ENCODE measurements at places on chromosomes 4 and X.

DNA sequence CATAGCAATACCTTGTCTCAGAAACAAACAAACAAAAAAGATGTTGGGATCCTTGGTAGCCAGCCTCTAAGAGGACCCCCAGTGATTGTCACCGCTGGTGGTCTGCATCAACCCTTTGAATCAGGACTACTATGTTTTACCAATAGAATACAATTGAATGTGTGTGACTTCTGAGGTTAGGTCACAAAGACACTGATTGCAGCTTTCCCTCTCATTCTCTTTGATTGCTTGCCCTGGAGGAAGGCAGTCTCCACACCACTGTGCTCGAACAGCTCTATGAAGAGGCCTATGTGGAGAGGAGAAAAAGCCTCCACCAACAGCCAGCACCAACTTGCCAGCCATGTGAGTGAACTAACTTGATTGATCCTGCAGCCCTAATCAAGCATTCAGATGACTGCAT is 2.8 kb upstream of the SMIM14 start:
- DNase-seq: no peak

DNA sequence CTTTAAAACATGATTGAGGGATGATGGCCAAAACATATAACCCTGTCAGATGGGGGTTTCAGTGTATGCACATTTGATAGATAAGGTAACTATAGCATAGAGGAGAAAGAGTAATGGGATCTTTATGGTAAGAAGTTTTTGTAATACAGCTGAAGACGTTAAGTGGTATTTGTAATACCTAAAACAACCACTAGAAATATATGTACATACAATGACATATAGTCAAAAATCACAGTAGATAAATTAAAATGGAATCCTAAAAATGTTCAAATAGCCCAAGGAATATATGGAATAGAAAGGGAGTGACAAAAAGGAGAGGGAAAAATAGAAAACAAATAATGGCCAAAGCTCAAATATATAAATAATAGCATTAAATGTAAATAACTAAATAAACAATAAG is 371.3 kb upstream of the FSTL5 start:
- no peak for DNase-seq

DNA sequence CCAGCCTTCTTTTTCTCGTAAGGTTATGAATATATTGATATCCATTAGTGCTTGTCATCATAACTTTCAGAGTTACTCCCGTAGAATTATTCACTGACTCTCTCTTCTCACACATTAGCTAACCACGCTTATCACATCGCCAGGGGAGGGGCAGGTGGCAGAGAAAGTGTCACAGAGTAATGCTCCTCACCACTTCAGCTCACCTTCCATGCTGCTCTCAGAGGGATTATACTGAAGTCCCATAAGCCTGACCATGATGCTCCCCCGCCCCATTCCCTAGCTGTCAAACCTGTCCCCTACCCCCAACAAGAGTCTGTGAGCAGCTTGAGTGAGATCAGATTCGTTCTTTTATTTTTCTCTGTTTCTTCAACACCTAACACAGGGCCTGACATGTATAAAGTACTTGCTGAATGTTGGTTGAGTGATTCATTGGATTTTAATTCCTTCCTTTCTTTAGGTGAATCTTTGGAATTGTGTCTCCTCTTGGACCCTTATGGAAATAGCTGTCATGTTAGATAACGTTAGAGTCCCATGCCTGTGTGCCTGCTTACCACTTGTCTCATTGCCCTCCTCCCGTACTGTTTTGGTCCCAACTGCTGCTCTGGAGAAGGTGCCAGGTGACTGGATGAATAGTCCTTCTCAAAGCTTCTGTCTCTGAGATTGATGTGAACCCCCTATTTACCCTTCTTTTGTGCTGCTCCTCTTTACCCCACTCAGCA is 55.1 kb downstream of the RS1 start:
- DNase-seq: no peak

DNA sequence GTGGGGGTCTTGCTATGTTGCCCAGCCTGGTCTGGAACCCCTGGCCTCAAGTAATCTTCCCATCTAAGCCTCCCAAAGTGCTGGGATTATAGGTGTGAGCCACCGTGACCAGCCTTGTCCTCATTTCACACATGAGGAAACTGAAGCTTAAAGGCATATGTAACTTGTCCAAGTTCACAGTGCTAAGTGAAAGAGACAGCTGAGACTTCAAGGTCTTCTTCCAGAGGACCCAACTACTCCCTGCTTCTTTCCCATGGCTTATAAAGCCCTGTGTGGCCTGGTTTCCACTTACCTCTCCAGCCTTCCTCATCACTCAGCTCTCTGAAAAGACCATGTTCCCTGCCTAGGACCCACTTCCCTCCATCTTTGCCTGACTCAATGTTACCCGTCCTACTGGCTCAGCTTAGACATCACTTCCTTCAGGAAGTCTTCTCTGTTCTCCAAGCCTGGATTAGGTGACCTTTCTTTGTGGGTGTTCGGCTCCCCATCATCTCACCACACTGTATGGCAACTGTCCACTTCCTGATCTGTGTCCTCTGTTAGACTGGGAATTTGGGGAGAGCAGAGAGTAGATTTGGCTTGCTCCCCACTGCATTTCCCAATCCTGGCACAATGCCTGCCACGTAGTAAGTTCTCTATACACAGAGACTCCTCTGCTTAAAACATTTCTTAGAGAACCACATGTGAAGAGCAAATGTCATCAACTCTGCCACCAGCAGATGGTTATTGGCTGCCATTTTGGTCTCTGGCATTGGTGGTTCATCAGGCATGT is 30.4 kb upstream of the LAMP2 start:
- no peak for DNase-seq

DNA sequence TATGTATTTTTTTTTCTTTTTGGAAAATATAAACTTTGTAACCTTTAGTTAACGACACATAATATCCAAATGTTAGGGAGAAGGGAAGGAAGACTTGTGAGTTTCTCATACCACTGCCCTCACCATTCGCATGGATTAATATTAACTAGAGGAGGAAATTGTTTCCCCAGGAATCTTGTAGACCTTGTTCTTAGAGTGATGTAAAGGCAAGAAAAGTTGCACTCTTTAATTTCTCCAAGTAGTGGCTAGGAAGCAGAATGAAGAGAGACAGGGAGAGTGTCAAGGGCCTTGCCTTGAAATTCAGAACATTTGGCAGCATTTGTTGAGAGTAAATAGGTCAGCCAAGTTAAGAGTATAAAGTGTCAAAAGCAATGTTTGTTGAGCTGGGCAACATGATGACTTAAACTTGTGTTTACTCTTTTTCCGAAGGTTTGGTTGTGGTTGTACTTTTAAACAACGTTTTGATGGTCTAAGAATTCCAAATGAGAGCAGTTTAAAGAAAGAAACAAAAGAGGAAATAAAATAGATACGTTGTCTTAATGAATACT is 105.7 kb downstream of the TENM3 start:
- DNase-seq: no peak

GRCh38 chr4:152028131-152028530 is 267.3 kb upstream of the GATB start:
- no peak for DNase-seq

DNA sequence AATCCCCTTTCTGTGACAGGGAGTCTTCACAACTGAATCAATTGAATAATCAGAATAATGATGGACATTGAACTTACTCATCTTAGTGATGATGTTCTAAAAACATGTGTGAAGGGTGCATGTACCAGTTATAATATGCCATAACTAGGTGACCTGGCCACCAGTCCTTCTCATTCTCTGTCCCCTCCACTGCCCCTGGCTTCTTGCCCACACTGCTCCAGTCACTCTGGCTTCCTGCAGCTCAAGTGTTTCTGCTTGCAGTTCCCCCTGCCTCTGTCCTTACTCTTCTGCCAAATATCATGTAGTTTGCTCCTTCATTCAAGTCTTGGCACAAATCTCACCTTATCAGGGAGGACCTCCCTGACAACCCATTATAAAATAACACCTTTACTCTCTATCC is 168.1 kb upstream of the SLC7A11 start:
- DNase-seq: no peak

- no peak for DNase-seq
Observed at GRCh38 chr4:182231080-182231479, 12.1 kb upstream of the TENM3 start.

DNA sequence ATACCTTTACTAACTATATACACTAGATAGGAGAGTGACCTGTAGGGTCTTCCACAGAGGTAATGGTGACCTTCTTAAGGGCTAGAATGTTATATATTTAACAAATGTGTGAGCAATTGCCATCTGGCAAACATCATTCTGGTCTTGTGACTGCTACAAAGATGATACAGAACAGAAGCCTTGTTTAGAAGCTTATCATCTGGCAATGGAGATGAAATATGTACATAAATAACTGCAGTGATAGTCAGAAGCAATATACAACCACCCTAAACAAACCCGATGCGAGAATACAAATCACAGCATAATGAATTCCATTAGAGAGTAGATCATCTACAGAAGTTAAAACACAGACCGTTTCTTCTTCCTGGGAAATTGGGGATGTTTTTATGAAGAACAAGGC is 952.7 kb upstream of the SLIT2 start:
- no peak for DNase-seq

Measured in activated naive CD4-positive, alpha-beta T cell treated with anti-CD3 and anti-CD28 coated beads, Interleukin-2, amount 10 ng/mL, durations not matched to agents 7 days and 5 days (primary cell).